Stimulated activated CD4-positive, alpha-beta T cell treated with anti-CD3 and anti-CD28 coated beads, TNF-alpha, amount 100 ng/mL, for 48 hours (primary cell): ENCODE measurements at places on chromosomes 12 and 14.

DNA sequence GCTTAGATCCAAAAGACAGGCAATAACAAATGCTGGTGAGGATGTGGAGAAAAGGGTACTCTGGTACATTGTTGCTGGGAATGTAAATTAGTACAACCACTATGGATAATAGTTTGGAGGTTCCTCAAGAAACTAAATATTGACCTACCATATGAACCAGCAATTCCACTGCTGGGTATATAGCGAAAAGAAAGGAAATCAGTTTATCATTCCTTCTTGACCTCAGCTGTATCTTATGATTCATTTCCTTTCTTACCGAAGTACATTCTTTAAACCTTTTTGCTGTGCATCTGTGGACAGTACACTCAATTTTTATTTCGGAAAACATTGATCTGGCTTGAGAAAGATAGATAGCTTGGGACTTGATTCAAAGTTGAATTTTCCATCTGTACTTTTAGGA is 183.2 kb upstream of the LRFN5 start:
- no peak for DNase-seq

DNA sequence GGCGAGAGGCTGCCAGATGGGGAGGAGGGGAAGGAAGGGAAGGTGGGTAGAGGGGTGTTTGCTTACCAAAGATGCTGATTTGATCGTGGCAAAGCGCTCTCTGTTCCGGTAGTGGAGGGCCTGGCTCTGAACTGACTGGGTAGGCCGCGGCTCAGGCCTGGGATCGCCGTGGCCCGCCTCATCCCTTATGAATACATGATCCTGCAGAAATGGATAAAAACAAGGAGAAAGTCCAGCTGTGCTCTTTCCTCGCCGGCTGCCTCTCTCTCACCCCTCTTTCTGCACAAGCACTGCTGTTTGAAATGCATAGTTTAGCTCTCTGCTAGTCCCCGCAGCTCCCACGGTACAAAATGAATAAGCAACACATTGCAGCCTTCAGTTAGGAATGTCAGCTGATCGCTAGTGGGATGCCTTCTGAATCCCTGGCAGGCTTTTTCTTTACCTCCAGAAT is 53.8 kb downstream of the PEBP1 start:
- DNase-seq = no peak

GRCh38 chr12:96862326-96862725 is 44.7 kb upstream of the NEDD1 start:
- no peak for DNase-seq

GRCh38 chr14:33962016-33962415 is 11.1 kb upstream of the EGLN3 start:
- DNase-seq = no peak

DNA sequence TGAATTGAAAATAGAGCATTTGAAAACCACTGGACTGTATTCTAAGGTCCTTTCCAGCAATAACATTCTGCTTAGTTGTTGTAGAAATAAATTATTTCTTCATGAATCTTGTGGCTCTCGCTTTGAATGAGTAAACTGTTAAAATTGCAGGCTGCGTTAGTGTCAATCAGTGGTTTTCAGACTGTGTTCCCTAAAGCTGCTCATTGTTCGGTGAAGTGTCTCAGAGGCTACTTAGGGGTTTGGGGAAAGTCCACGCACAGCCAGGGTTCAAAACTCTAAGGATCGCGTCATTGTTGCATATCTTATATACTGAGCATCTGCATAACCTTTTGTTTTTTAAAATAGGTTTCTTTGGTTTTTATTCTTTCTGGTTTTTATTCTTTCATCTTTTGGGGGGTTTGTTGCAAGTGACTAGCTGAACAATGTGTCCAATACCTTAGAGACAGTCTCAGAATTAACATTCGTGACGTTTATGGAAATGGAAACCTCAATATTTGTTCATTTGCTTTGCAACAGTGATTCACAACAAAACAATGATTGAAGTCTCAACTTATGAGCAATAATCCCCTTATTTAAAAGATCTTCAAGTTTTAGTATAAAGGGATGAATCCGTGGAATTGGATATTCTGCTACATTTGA is 108.1 kb downstream of the TTLL5 start:
- no peak for DNase-seq

DNA sequence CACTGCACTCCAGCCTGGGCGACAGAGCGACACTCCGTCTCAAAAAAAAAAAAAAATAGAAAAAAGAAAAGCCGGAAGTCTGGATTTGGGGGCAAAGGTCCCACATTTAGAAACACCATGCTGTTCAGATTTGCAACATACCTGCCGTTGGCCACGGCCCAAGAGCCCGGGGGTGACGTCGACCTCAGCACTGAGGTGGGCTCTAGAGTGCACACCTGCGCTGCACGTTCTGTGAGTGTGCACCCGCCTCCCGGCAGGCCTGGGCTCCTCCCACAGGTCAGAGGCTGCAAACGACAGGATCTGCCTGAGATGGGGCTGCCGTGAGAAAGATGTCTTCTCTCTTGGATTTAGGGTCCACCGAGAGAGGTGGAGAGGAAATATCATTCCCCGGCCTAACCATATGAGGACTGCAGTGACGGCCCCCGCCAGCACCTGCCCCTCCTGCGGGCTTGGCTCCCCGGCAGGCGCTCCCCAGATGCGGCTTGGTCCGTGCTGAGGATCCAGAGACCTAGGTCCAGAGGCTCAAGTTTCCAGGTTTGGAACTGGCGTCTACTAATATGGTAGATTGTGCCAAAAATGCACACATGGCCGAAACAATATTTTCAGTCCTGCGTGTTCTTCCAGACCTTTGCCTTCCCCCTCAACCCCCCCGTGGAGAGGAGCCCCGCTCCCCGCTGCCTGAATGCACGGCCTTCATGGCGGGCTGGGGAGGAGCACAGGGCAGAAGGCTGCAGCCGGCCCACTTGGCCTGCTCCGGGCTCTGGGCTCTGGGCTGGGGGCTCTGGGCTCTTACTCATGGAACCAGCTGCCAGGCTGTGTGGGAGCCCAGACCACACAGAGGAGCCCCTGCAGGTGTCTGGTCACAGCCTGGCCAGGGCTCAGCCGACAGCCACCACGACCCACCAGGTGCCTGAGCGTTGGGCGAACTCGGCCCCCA is 58.8 kb upstream of the FBRSL1 start:
- DNase-seq = no peak

GRCh38 chr12:92442782-92443181 is 260.0 kb upstream of the PLEKHG7 start:
- no peak for DNase-seq

DNA sequence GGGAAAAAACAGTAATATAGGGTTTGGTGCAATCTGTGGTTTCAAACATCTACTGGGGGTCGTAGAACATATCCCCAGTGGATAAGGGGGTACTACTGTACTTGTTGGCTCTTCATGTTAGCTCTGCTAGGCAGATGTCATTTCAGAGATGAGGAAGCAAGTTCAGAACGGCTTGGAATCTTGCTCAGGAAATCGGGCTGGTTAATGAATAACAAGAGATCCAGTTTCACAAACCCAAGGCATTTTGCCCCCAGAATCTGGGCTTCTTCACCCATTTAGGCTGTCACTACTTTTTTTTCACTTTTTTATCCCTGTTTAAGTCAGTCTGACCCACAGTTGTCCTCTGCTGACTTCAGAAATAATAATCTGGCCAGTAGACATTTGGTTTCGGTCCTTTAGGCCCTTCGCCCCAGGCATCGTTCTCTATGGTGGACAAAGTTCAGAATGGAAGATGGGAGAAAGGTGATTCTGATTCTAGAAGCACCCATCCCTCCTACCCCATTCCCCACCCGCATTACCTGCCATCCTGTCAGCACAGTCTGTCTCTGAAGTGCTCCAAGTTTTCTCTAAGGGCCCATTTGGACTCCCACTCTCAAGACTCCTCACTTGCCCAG is 4.5 kb downstream of the SUOX start:
- no peak for DNase-seq

DNA sequence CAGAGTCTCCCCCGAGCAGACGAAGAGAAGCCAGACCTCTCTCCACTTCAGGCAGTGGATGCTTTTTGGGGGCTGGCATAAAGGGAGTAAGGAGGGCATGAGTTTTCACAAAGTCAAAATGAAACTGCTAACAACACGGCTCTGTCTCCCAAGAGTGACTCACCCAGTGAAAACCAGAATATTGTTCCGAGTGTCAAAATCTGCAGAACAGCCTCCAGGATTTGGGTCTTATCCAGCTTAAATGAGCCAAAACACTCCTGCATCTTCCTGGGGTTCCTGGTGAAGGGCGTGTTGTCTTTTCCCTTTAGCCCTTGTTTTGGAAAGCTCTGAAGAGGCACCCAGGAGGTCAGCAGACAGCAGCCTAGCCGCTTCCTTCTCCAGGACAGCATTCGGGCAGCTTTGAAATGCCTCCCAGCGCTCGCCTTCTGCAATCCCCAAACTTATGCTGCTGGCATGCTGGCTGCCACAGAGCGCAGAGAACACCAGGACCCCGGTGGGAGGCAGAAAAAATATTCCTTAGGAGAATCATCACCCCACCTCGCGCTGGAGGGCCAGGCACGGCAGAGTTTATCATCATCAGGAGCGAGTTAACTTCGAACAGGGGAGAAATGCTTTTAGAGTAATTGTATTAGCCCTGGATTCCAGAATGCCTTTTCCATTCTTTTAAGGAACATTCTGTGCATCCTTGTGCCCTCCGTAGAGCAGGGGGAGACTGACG is 117.7 kb upstream of the NCOR2 start:
- DNase-seq = no peak

GRCh38 chr12:27424631-27425230 is 21.8 kb upstream of the SMCO2 start:
- no peak for DNase-seq

DNA sequence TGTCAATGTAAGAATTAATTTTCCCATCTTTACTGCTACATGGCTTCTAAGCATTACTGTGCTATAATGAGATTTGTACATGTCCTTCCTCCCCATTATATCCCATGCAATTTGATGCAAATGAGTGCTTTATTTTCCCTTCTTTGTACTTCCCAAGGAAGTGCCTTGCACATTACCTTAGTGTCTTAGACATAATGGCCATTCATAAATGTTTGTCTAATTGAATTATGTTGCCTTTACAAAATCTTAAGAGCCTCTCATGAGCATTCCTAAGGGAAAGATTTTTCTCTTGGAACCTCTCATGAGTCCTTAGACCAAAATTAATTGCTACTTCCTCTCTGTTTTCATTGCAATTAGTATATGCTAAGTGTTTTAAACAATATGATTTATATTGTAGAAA is 741.7 kb downstream of the RERGL start:
- no peak for DNase-seq

GRCh38 chr12:113439606-113440030 is 17.4 kb downstream of the SDSL start:
- DNase-seq = no peak

DNA sequence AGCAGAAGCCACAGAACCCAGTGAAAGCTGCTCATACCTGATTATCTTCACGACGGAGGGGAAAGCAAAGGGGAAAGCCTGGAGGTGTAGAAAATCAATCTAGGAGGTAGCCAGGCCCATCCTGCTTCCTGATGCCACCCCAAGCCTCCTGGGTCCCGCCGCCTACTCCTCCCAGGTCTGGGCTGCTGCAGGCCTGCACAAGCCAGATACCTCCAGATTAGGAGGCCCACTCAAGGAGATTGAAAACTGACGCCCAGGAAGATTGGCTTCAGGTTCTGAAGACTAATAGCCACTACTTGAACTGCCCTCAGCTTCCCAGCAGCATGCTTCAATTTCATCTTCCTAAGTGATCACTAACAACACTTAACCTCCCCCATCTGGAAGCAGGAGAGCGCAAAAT is 87.1 kb downstream of the GCH1 start:
- DNase-seq = no peak

GRCh38 chr14:93533842-93534241 is 103.1 kb downstream of the UNC79 start:
- no peak for DNase-seq

DNA sequence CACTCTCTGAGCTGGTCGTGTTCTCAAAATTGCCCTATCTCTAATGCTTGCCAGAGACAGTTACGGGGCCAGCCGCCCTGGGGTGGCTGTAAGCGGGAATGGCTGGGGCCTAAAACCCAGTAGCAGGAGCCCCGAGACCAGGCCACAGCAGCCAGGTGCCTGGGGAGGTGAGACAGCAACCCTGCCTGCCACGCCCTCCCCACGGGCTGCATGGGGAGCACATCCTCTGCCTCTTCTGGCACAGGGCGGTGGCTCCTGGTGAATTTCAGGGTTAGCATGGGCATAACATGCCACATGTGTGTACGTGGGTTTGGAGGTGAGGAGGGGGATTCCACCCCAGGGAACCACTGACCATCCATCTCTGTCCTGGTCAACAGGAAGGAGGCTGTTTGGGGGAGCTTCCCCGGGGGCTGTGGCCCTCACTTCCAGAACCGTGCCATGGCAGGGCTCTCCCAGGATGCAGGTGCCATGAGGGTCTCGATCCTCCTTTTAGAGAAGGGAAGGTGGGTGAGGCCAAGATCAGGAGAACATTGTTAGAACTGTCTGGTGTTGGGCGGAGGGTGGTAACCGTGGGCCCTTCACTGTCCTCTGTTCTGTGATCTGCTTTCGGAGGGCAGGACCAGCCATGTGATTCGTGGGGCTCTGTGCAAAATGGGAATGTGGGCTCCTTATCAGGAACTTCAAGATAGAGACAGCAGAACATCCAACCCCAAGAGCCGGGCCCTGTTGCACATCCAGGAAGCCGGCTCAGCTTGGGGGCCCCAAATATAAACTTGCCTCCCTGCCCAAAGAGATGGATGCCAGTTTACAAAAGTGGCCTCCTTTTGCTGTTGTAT is 312.2 kb upstream of the DIO3 start:
- DNase-seq = no peak

DNA sequence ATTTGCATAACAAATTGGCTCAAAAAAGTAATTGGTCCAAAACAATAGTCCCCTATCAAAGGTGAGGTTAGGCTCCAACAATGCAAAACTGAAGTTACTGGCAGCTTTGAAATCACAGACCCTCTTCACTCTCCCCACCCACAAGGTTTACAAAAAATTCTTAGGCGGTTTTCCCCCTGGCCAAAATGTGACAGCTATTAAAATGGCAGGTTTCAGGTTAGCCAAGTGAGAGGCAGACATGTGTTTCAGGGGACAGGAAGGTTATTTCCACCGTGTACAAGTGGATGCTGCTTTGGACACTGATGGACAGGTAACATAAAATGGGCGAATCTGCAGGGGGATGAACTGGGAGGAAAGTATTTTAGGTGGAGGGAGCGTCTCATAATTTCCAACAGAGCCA is 888 bp upstream of the SPIC start:
- DNase-seq = no peak

- no peak for DNase-seq
Measured at GRCh38 chr14:103551338-103551762, 11.1 kb downstream of the BAG5 start.
